ENCODE measurements at places on chromosomes 5 and 9.

- DNase-seq = no peak
Observed at GRCh38 chr9:21993893-21994555, at the start of gene CDKN2A. Gene CDKN2A (minus strand): TSS chr9:21994392.

DNA sequence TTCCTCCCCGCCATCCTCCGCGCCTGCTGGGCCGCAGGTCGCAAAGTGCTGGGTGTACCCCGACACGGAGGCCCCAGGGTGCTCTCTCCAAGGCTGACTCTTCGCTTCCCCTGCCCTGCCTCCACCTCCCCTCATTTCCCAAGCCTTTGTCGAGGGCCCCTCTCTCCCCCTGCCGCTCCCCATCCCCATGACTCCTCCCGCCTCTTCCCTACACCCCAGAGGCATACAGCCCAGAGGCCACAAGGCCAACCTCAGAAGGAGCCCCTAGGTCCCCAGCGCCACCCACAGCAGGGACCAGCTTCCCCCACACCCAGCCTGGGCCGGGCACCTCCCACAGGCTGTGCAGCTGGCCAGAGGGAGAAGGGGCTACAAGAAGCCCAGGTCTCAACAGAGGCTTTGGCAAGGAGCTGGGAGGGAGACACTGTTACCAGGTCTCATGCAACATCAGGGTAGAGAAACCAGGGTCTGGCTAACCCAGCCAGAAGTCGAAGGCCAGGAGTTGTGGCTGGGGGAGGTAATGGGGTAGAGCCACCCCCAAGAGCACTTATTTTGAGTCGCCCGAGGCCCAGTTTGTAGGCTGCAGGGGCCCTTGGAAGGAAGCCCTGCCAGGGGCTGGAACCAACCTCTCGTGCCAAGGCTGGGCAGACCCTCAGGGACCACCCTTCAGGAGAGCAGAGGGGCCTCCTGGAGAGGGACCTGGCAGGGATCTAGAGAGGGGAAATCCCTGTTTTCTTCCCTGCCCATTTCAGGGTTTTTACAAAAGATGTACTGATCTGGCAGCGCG lies 24.5 kb upstream of the SARDH start:
- DNase-seq = no peak

DNA sequence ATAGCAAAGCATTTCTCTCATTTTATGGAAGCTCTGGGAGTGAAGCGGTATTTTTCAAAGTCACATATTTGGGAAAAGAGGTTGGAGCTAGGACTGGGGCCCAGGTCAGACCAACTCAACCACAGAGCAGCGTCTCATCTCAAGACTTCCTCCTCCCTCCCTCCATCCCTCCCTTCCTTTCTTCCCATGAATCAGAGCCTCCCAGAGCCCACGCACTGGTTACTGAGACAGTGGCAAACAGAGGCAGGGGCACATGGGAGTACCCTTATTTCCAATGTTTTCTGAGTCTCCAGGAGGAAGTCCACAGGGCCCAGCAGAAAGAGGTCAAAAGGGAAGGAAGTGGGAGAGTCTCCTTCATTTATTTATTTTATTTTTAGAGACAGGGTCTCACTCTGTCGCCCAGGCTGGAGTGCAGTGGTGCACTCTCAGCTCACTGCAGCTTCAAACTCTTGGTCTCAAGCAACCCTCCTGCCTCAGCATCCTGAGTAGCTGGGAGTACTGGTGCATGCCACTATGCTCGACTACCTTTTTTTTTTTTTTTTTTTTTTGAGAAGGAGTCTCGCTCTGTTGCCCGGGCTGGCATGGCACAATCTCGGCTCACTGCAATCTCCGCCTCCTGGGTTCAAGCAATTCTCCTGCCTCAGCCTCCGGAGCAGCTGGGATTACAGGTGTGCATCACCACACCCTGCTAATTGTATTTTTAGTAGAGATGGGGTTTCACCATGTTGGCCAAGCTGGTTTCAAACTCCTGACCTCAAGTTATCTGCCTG lies 52.5 kb upstream of the CDKN2AIPNL start:
- no peak for DNase-seq

DNA sequence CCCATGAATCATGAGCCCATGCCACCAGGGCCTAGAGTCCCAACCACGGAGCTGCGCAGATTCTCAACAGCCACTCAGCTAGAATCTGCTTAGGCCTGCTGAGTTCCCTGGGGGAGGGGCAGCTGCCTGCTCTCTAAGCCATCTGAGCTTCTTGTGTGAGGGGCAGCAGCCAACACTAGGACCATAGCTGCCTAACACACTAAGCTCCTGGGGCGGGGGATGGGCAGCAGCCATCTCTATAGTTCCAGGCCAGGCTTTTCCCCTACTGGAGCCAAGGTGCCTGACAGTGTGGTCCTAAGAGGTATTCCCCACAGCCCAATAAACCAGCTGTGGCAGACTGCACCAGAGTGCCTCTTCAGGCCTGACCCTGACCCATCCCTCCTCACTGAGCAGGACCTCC lies 255.9 kb upstream of the ACO1 start:
- DNase-seq = no peak

GRCh38 chr9:3495855-3496254 lies 29.9 kb downstream of the RFX3 start:
- no peak for DNase-seq

- DNase-seq = no peak
Observed at GRCh38 chr9:94714494-94714893, 12.0 kb upstream of the AOPEP start.

DNA sequence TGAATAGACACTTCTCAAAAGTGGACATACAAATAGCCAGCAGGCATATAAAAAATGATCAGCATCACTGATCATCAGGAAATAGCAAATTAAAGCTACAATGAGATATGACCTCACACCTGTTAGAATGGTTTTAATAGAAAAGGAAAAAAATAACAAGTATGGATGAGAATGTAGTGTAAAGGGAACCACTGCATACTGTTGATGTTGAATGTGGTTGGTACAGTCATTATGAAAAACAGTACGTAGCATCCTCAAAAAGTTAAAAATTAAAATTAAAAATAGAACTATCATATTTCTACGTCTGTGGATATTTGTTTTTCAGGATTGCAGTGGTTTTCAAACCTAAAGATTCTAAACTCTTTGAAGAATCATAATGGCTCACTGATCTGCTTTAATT lies 215.1 kb upstream of the NREP start:
- DNase-seq = no peak

DNA sequence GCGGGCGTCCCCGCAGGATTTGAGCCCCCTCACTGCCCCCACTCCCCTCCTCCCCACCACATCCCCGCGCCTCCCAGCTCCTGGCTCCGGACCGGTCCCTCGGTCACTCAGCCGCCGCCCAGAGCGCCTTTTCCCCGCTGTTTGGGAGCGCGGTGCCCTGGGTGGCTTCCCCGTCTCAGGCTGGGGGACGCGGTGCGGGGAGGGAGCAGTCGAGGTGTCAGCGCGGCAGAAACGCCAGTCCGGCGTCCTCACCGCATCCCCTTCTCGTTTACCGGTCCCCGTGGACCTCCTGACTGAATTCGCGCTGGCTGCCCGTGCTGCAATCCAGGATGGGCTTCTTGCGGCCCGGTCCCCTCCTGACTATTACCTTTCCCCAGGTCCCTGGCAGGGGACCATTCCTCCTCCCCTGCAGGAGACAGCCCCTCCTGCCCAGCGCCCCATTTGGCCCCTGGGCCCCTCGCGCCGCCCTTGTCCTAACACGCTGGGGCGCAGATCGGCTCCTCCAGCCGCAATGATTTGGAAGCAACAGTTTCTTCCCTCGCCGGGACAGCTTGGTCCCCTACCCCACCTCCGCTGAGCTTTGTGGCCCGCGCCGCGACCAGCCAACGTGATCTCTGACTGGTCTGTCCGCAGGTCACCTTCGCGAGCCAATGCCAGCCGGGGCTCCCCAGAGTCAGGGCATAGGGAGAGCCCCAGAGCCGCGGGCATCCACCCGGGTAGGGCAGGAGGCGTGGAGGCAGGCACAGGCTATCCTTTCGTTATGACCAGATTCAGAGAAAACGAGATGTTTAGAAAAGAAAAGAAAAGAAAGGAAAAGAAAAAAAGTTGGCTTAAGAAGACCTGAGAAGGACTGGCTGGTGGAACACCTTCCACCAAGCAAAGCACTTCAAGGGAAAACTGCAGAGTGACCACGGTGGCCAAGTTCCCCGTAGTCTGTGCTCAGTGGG lies 1.2 kb downstream of the ANKRD33B start:
- peak; percentile 14 for DNase-seq

GRCh38 chr9:136725612-136726011 lies 13.2 kb downstream of the DIPK1B start:
- DNase-seq = no peak

- no peak for DNase-seq
Observed at GRCh38 chr5:137582218-137582617, 83.1 kb upstream of the SPOCK1 start.

DNA sequence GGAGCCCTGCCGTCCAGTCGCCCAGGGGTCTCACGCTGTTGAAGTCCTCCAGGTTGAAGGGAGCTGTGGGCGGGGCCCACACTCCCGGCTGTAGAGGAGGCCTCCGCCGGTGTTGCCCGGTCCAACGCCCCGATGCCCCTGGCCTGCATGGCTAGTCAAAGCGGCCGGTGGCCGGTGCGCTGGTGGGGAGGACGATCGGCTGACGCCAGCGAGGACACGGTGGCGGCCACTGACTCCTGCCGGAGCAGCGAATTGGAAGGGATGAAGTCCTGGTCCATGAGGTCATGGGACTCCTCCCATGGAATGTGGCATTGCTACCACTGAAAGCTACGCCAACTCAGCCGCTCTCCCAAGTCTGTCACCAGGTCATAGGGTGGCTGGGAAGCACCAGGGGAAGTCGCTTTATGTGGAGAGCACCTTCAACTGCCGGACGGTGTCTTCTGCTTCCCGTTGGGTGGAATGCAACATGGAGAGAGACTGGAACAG lies 11.8 kb downstream of the RCL1 start:
- no peak for DNase-seq

- no peak for DNase-seq
Observed at GRCh38 chr9:17881371-17881770, 302.5 kb downstream of the SH3GL2 start.

- no peak for DNase-seq
Observed at GRCh38 chr5:80915716-80916115, 44.4 kb upstream of the RASGRF2 start.

- no peak for DNase-seq
Observed at GRCh38 chr5:40557501-40557900, 122.2 kb upstream of the PTGER4 start.

DNA sequence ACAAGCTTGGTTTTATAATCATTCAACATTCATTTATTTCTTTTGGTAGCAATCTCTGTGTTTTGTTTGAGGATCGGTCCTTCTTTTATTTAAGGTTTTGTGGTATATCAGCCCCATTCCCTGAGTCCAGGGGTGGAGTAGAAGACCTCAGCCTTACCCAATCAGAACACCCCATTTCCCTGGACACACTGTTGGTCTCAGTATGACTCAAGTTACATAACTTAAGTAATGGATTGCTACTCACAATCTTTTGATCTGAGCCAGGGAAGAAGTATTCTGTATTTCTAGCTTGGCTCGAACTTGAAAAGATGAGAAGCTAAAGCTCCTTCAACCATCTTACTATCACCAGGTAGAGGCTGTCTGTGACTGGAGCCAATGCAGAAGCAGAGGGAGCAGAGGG lies 175.2 kb upstream of the HAPLN1 start:
- DNase-seq = no peak

- DNase-seq = no peak
Observed at GRCh38 chr9:84592918-84593317, 76.6 kb upstream of the NTRK2 start.

DNA sequence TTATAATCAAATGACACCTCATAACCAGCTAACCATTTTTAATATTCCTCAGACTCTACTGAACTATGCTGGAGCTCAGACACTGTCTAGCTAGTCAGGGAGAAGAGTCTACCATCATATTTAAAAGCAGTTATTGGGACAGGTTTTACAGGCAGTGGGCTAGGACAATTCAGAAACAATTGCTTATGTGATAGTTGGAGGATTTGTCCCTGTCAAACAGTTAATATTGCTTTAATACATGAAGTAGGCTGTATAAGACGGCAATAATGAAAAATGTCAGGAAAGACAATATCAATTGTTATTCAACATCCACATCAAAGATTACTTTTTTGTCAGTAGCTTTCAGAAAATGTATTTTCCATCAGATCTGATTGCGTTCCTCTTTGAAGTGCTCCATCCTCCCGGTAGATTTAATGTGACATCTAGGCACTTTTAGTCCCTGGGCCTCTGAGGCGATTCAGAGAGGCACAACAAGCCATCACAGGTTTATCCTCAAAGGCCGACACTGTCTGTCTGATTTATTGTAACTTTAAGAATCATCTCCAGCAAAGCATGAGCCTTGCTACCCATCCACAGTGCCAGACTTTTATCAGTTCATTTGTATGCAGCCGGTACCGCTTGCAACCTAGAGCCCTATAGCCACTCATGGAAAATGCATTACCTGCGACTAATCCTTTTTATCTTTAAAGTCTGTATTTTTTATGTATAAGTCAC lies 152.2 kb downstream of the PSAT1 start:
- DNase-seq = no peak

- DNase-seq = no peak
Observed at GRCh38 chr5:67020096-67020615, 176.4 kb downstream of the CD180 start.

DNA sequence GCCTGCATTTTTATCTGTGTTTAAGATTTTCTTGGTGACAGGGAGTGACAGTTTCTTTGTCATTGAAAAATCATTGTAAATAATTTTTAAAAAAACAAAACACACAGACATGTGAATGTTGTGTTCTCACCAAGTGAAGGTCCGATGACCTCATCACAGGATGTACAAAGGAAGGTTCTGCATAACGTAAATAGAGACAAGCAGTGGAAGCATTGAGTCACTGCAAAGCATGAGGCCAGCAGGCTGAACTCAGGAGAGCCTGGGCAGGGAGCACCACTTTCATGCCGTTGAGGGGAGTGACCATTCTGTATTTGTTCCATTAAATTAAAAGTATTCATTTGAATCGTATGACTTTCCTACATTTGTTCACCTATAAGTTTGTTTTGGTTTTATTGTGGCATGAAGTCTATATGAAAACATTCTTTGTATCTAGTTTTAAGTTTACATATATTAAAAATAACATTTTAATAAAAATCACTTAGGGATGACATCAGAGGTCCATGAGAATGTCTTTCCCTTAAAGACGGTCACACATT lies 70.4 kb upstream of the TLE1 start:
- no peak for DNase-seq

- DNase-seq = no peak
Observed at GRCh38 chr5:5906778-5907177, 471.6 kb downstream of the MED10 start.

DNA sequence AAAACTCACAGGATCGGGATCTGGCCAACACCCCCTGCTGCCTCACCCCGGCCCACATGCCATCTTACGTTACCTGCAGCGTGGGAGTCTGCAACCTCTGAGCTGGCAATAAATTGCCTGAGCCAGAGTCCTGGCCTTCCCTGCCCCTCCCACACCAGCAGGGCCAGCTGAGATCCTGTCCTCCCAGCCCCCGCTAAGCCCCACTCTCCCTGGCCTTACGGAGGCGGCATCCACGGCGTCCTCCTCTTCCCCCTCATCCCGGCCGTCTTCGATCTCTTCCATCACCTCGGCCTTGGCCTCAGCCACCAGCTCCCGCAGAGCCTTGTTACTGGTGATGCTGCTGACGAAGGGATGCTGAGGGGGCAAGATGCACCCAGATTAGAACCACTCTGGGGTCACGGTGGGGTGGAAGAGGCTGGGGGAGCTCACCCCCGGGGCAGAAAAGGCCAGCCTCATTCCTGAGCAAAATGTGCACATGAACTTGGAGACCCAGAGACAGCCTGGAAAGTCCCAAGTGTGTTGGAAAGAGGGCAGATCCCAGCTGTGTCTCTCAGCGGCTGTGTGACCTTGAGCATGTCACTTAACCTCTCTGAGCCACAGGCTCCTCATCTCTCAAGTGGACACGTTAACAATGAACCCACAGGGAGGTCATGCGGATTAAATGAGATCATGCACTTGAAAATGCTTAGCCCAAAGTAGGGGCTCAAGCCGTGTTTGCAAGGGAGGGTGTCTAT lies 89.9 kb upstream of the FBXW11 start:
- no peak for DNase-seq

Measured in stimulated activated CD4-positive, alpha-beta T cell treated with anti-CD3 and anti-CD28 coated beads, TNF-alpha, amount 100 ng/mL, for 24 hours (primary cell).